Progenitor cell of endocrine pancreas (in vitro differentiated cells): ENCODE measurements at places on chromosomes 16 and 17.
A peak's percentile ranks its signal among the peaks of the same experiment; 100 is the strongest.

DNA sequence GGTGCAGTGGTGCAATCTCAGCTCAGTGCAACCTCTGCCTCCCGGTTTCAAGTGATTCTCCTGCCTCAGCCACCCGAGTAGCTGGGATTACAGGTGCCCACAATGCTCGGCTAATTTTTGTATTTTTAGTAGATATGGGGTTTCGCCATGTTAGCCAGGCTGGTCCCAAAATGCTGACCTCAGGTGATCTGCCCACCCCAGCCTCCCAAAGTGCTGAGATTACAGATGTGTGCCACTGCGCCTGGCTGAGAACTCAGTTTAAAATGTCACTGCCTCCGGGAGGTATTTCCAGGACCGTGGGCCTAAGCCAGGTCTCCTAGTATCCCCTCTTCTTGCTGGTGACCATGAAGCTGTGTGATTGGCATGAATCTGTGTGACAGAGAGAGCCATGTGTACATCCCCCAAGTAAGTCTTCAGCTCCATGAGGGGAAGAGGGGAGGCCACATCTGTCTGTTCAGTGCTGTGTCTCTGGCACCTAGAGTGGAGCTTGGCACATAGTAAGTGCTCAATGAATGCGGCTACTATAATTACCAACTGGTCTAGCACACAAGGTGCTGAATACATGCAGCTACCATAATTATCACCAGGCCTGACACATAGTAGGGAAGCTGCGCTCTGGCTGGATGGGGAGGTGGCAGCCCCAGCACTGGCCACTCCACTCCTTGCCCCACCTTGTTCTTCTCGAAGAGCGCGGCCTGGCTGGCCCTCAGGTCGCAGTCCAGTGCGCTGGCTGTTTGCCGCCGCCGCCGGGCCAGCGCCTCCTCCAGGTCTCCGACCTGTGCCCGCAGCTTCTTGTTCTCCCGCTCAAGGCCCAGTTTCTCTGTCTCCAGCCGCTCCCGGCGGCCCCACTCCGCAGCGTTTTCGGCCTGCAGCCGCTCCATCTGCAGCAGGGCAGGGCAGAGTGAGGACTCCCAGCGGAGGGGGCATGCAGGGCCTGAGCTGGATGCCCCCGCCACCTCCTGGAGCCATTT is 18.7 kb downstream of the CCDC102A start:
- DNase-seq = no peak

DNA sequence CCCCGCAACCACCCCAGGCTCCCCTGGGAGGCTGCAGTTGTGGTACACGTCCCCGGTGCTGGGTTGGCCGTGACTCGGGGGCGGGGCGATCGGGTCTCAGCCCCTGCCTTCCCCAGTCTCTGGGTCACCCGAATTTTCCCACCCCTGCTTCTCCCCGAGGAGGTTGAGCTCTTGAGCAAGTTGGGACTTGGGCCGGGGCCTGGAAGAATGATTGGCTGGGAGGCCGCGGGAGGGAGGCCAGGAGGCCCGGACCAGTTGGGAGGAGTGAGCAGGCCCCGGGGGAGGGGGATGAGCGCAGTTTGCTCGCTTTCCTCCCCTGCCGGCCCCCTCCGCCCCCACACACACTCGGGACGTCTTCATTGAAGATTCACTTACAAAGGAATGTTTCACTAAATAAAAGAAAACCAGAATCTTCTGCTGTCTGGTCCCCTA is 4.5 kb upstream of the HEXIM1 start:
- DNase-seq = no peak

DNA sequence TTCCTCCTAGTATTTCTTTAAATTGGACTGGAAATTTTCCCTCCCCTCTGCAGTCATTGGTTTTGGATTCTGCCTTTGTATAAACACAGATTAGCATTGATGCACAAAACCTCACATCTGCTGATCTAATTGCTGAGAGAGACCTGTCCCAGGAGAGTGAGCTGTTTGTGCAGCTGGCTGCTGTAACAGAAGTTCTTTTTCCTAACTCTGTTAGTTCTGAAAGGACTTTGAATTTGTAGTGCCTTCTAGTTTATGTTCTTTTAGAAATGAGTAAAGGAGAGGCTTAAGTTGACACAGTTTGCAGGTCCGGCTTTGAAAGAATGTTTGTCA is 45.2 kb upstream of the KPNB1 start:
- DNase-seq = no peak

DNA sequence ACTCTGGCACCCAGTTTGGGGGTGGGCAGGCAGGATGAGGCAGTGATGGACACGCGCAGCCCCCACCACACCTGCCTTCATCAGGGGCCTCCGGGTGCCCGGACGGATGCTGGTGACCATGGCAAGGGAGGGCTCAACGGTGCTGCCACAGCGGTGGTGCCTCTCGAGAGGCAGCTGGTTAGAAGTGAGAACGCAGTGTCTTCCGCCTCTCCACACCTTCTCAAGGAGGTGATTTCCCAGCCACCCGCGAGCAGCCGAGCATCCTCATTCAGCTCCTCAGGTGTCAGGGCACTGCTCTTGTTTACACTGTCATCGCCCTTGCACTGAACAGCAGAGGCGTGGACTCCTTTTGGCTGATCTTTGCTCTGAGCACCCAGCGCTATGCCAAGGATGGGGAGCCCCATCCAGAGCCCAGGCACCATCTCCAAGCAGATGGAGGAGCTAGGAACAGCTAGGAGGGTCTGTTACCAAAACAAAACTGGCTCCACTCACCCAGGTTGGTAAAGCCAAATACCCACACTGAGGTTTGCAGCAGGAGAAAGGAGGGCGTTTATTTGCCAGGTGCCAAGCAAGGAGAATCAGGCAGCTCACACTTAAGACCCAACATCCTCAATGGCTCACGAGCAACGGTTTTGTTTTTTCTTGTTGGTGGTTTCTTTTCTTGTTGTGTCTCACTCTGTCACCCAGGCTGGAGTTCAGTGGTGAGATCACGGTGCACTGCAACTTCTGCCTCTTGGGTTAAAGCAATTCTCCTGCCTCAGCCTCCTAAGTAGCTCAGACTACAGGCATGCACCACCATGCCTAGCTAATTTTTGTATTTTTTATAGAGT is 174.3 kb upstream of the TNRC6C start:
- DNase-seq = no peak

- DNase-seq = no peak
Measured at GRCh38 chr17:4693416-4693815, 10.5 kb downstream of the PELP1 start.

- DNase-seq = no peak
Measured at GRCh38 chr17:48047113-48047740, 932 bp upstream of the NFE2L1 start.

DNA sequence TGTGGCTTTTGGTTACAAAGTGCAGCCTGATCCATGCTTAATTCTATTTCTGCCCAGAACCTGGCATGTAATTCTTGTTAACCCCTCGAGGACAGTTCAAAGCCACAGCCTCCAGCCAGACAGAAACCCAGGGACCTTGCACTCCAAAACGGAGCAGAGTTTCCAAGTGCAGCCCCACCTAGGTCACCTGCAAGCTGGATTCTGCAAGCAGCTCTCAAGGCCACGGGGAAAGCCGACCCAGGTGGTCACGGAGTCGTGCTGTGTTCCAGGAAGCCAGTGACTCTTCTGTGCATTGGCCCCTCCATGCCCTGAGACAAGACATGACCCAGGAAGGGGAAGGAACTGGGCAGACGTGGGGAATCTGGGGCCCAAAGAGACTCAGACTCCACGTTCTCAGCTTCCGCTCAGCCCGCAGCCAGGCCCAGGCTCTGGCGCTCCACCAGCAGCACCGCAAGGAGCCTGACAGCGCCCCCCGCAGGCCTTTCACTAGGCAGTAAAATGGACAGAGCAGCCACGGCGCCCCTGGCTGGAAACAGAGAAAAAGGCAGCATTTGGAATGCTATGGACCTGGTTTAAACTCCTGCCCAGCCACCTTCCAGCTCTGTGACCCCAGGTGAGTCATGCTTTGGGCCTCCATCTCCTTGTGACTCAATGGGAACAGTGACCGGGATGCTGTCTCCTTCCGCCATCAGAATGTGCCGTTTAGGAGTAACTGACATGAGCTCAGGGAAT is 27.3 kb upstream of the GSG1L start:
- DNase-seq = no peak

DNA sequence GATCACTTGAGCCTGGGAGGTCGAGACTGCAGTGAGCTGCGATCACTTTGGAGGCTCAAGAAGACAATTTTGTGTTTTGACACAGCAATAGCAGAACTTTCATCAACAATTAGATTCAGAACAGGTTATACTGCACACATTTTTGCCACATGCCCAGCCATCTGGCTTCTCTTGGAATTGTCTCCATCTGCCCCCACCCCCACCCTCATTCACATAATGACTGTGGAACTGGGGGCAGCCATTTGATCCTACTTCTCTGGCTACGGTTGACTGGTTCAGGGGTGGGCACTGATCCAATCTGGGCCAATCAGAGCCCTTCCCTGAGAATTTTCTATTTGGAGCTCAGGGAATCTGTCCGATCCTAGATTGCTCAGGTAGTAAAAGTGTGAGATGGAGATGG is 14.0 kb downstream of the TMEM92 start:
- no peak for DNase-seq

GRCh38 chr16:66903544-66904427 is 14.9 kb downstream of the CDH16 start:
- no peak for DNase-seq

- no peak for DNase-seq
Measured at GRCh38 chr17:82914375-82914774, 74.6 kb upstream of the ZNF750 start.

DNA sequence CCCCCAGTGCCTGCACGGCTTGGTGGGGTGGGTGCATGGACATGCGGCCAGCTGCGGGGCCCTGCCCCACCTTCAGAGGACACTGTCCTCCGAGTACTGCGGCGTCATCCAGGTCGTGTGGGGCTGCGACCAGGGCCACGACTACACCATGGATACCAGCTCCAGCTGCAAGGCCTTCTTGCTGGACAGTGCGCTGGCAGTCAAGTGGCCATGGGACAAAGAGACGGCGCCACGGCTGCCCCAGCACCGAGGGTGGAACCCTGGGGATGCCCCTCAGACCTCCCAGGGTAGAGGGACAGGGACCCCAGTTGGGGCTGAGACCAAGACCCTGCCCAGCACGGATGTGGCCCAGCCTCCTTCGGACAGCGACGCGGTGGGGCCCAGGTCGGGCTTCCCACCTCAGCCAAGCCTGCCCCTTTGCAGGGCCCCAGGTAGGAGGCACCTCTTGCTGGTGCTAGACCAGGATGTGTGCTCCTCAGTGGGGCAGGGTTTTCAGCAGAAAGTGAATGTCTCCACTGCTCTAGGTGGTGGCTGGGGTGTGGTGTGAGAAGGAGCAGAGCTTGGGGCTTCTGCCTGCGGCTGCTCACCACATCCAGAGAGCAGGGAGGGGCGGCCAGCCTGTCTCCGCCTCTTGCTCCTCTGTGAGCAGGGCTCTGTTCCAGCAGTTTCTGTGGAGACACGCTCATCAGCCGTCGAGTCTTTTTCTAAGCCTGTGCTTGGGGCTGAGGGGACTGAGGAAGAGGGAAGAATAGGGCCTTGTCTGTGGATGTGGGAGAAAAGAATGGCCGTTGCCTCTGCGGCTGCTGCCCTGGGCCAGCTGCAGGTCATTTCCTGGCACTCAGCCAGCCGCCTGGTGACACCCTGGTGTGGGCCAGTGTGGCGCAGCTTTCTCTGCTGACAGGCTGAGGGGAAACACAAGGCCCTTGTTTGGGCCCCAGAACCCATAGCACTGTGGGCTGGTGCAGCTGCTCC is 2.2 kb downstream of the ZNF276 start:
- DNase-seq = no peak

GRCh38 chr17:17313350-17313991 is 10.3 kb downstream of the NT5M start:
- peak; percentile 46 for DNase-seq

- DNase-seq = no peak
Measured at GRCh38 chr17:8439681-8440080, 4.0 kb downstream of the NDEL1 start.

DNA sequence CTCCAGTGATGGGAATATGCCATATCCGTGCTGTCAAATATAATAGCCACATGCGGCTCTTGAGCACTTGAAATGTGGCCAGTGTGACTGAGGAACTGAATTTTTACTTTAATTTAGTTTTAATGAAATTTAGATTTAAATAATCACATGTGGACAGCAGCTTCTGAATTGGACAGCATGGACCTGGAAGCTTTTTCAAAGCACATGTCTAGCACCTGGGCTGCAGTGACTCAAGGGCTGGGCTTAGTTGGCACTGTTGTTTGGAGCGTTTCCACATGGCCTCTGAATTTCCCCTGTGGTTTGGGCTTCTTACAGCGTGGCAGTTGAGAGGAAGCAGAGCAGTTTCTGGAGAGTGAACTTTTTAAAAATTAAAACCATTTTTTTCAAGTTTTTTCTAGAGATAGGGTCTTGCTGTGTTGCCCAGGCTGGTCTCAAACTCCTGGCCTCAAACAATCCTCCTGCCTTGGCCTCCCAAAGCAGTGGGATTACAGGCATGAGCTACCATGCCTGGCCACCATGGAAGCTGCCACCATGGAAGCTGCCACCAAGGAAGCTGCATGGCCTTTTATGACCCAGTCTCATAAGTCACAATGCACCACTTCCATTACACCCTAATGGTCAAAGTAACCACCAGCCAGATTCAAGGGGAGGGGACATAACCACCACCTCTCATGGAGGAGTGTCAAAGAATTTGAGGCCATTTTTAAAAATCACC is 6.7 kb upstream of the TOB1 start:
- no peak for DNase-seq

- no peak for DNase-seq
Measured at GRCh38 chr16:23966597-23967394, 131.0 kb downstream of the PRKCB start.
